Naive thymus-derived CD8-positive, alpha-beta T cell (primary cell): ENCODE measurements at places on chromosomes 2 and 18.

GRCh38 chr2:127175751-127176354, 44.2 kb downstream of the CYP27C1 start:
- no peak for DNase-seq

DNA sequence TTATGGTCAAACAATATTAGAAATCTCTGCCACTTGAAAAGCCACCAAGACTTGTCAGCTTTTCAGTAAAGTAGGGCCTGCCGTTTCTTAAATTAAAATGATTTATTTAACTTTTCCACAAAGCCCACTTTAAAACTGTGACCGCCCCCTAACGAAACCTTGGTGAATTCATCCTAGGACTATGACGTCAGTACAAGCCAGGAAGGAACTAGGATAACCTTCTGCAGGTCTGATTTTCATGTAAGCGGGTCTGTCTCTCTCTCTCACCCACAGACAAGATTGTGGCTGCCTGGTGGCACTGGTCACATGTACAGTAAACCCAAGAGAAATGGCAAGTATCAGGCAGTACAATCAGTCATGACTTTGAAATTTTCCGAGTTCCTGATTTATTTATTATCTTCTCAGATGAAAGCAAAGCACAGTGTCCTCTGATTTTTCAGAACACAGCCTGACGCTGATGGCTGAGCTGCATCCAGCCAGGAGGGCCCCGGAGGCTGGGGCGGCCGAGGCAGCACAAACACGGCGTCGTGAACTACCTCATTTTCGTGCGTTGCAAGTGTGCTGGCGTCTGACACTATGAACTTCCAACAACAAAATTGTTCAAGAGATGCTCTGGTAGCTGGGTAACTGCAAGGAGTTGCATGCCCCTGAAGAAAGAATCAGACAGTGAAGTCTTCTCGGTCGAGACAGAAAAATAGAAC, 18.9 kb downstream of the SALL3 start:
- no peak for DNase-seq

- no peak for DNase-seq
These were observed 68.2 kb downstream of the LRP2 start for GRCh38 chr2:169294001-169294675.

DNA sequence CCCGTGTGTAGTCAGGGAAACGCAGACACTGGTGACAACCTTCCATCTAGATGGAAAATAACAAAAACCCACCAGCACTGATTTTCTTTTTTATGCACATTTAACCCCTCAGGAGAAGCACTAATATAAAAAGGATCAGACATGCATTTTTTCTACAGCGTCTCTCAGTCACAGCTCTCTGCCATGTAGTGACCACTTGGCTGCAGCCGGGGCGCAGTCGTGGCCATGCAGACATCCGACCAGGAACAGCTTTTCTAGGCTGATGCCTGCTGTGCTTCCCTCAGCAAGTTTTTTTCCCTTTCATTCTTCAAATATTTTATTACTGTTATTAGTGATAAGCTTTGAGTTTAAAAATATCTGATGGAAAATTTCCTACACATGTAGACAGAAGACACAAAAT, 63.3 kb downstream of the MERTK start:
- no peak for DNase-seq

DNA sequence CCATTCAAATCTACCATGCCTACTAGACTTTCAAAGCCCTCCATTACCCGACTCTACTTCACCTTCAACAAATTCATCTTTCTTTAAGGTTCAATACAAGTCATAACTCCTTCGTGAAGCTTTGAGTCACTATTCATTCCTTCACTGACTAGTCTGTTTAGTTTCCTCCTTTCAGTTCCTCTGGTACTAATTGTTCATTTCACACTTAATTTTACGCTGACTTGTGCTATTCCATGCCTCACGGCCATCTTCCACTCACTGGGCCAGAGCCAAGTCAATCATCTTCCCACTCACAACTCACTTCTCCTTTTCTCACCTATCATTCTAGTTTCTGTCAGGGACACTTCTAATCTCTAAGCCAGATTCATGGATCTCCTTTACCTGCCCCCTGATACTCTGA, 136.2 kb downstream of the MTX2 start:
- no peak for DNase-seq

DNA sequence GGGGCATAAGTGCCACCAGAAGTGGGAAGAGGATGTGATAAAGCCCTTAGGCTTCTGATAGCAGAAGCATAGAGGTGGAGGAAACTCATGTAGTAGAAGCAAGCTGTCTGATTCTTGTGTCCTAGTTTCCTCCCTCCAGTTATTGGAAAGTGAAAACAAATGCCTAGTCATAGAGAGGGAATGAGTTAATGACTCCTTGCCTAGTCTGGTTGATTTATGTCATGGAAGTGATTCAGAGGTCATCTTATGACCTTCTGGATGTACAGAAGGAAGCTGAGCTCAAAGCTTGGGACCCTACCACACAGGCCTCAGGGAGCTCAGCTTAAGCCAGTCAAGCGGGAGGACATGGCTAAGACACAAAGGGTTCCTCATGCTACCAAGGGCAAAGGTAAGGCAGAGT, 232.2 kb downstream of the THSD7B start:
- DNase-seq: no peak

GRCh38 chr18:36348971-36349417, 51.5 kb downstream of the FHOD3 start:
- DNase-seq: no peak

- no peak for DNase-seq
These were observed 80.1 kb downstream of the XDH start for GRCh38 chr2:31334311-31335026.

DNA sequence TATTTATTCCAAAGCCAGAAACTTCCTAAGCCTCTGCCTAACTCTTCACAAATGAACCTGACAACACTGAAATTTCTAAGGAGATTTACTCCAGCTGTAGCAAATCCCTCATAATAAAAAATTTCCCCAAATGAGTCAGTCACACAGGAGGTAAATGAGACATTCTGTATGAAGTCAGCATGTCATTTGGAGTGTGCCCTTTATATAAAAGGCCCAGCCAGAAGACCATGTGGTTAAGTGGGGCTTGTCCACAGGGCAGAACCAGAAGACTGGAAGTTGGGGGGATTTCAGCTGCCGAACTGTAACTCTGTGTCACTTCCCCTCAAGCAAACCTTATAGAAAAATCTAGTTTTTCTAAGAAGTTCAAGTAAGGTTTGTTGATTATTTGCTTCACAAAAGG, 30.2 kb downstream of the NRP2 start:
- DNase-seq: no peak

DNA sequence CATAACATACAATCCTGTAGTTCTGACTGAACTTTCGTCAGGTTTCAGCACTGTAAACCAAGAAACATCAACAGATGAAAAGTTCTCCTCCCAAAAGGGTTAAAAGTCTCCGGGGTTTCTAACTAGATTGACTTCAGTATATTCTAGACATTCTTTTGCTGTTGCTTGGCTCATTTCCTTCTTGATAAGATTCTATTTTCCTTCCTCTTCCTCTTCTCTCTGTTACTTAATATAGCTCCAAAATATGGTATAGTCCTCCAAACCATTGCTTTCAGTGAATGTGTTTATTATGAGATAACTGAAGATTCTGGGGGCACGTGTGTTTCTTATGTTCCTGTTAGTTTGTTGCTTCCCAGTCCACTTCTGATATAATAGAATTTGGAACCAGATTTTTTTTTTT, 46.4 kb upstream of the MAP4K3 start:
- no peak for DNase-seq

DNA sequence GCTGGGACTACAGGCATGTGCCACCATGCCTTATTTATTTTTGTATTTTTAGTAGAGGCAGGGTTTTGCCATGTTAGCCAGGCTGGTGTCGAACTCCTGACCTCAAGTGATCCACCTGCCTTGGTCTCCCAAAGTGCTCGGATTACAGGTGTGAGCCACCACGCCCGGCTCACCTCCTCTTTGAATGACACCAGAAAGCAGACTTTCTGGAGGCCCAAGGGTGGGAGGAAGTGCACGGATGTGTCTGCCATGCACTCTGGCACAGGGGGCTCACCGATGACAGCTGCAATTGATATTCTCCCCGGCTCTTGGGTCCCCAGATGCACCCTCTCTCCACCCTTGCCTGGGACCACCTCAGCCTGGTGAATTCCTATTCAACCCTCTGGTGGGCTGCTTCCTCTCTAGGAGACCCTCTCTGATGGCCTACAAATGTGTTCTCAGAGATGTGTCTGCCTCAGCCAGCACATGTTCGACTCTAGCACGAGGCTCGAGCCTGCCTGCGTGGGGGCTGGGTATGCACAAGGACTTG, 87.3 kb downstream of the SEPTIN10 start:
- no peak for DNase-seq

DNA sequence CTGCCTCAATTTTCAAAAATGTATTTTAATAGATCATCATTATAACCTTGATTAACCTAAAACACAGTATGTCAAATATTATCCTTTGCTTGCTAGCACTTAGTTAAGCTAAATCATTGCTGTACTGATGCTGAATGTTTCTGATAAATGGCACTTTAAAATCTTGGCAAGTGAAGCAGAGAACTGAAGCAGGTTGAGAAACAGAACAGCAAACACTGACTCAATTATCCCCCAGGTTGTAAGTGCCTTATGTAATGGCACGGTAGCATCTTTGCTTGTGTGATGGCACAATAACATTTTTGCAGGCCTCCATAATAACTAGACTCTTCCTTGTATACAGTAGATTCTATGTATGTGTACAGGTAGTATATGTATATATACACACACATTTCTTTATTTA, 33.8 kb downstream of the ARHGAP15 start:
- no peak for DNase-seq

GRCh38 chr2:199668645-199669044, 182.3 kb downstream of the FTCDNL1 start:
- no peak for DNase-seq

DNA sequence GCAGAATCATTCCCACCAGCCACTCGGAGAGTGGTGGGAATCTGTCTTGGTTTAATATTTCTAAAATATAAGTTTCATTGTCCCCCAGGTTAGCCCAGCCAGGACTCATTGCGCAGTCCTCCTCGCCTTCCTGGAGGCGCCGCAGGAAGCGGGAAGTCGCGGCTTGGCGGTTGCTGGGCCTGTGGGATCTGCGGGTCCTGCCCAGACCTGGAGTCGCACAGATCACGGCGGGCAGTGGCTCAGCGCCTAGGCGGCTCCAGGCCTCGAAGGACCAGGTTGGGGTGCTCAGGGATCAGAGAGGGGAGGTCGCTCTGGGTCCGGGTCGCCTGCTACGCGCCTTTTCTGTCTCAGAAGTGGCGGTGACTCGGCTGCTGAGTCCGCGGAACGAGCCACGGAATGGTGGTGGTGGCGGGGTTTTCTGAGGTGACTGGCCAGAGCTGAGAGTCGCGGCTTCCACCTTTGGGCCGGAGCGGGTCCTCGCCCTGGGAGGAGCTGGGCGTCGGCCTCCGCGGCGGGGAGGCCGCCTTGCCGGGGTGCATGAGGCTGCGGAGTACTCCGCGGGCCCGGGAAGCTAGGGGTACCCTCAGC, 2.6 kb downstream of the HOXD3 start:
- DNase-seq: no peak

GRCh38 chr2:223386189-223386588, 216.0 kb downstream of the SCG2 start:
- DNase-seq: no peak

GRCh38 chr2:47145466-47145865, 9.6 kb downstream of the STPG4 start:
- DNase-seq: no peak

- no peak for DNase-seq
These were observed 35.7 kb downstream of the WDR43 start for GRCh38 chr2:28930205-28930604.
